Activated naive CD4-positive, alpha-beta T cell treated with anti-CD3 and anti-CD28 coated beads for 36 hours (primary cell): ENCODE measurements at places on chromosomes 16 and 17. TPM values are rescaled to one million over a fixed set of nuclear protein-coding genes. Genes with fewer than 3 reads are reported as not detected.

Gene RUNDC1
- total RNA-seq, result 6.5 TPM

Gene TRIM25
- 157 TPM for total RNA-seq

DNA sequence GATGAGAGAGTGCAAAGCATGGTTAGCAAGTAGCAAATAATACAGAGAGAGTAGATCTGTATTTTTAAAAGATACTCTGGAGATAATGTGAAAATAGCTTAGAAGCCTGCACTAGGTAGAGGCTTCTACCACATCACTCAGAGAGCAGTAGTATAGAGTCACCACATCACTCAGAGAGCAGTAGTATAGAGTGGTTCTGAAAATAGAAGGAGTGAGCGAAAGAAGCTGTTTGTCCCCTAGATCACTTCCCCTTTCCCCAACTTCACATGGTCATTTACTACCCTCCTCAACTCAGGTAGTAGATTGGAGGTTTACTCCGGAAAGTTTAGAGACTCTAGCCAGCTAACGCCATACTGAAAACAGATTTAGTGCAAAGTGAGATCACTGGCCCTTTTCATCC lies 17.1 kb downstream of the DGKE start:
- H3K27me3 ChIP-seq, result no peaks in the 10 kb centered on the region
- no peak overlapping the region for H3K4me3 ChIP-seq
- H3K36me3 ChIP-seq, result peaks cover 32% of the 10 kb centered on the region
- H3K4me1 ChIP-seq, result no peaks in the 10 kb centered on the region

GRCh38 chr17:78890498-78890897 lies 12.5 kb downstream of the CEP295NL start:
- peaks cover 30% of the 10 kb centered on the region for H3K4me1 ChIP-seq
- no peak overlapping the region for H3K4me3 ChIP-seq
- DNase-seq, result peak; percentile 82
- H3K27ac ChIP-seq, result no peak overlapping the region

Gene ETV4
- 1.4 TPM for total RNA-seq

Gene GAS2L2
- total RNA-seq, result 0.07 TPM

Gene APOBR
- total RNA-seq, result 0.72 TPM

DNA sequence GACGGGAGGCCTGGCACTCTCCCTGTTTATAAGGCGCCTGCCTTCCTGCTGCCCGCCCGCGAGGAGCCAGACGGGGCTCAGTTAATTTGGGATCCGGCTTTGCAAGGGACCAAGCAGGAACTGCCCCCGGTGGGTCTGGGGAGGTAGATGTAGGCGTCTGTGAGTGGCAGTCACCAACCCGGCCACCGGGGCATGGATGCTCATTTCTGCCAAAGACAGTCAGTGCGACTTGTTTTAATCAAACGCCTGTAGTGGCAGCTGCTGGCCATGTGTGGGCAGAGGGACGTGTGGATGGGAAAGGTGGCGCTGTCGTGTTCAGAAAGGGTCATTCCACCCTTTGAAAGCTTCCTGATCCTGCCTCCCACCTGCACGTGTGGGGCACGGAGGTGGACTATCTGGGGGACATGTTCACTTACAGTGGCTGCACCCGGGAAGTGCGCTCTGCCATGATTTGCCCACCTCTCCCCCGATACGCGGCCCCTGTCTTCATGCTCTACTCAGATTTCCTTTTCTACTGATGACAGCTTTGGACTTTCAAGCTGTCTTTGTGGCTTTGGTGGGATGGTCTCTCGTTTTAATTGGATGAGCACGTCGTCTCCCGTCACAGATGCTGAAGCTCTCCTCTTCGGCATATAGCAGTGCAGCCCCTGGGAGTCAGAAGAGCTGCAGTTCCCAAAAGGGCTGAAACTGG lies 60.3 kb upstream of the CIBAR2 start:
- no peak overlapping the region for H3K27ac ChIP-seq
- peaks cover 61% of the 10 kb centered on the region for H3K27me3 ChIP-seq
- no peaks in the 10 kb centered on the region for H3K36me3 ChIP-seq
